Myocyte (in vitro differentiated cells): ENCODE measurements at places on chromosomes 11 and 22. TPM values are rescaled to one million over a fixed set of nuclear protein-coding genes. Genes with fewer than 3 reads are reported as not detected.

Gene NAALAD2
- total RNA-seq: 0.16 TPM in 1 of 2 replicates, not detected in the other

Gene COX8A
- 396 and 474 TPM in 2 replicates for total RNA-seq

Gene IGLL1
- total RNA-seq: 0.88 TPM in 1 of 2 replicates, not detected in the other

Gene OR51E2
- not detected in 2 replicates for total RNA-seq

Gene PATE4
- total RNA-seq: not detected in 2 replicates

Gene CRYBA4
- total RNA-seq: not detected in 2 replicates

Gene RNASEH2C
- total RNA-seq: 37.1 and 83.3 TPM in 2 replicates

Gene AGBL2
- 0.05 and 0.67 TPM in 2 replicates for total RNA-seq

Gene ZNF280B
- 3.6 and 7.3 TPM in 2 replicates for total RNA-seq

Gene VPREB1
- not detected in 2 replicates for total RNA-seq

Gene ISX
- not detected in 2 replicates for total RNA-seq

Gene POU2AF3
- total RNA-seq: not detected in 2 replicates

Gene ADAMTS8
- 0.13 and 0.16 TPM in 2 replicates for total RNA-seq

Gene MMP8
- total RNA-seq: not detected in 2 replicates

Gene ZP1
- total RNA-seq: not detected in 2 replicates

Gene NLRP10
- total RNA-seq: 1.3 and 2.1 TPM in 2 replicates

Gene SPDYC
- not detected in 2 replicates for total RNA-seq

Gene OR51I1
- total RNA-seq: not detected in 2 replicates

Gene PGA5
- 18.1 and 29.7 TPM in 2 replicates for total RNA-seq

Gene CREB3L1
- total RNA-seq: 19.7 and 23.6 TPM in 2 replicates

Gene PRRG4
- 0.08 and 0.21 TPM in 2 replicates for total RNA-seq

Gene CTTN
- total RNA-seq: 197 and 201 TPM in 2 replicates

Gene KCNQ1
- 0.32 TPM in 1 of 2 replicates, not detected in the other for total RNA-seq

Gene YPEL4
- 1.2 and 2.2 TPM in 2 replicates for total RNA-seq

Gene SAA2
- not detected in 2 replicates for total RNA-seq

Gene PATE2
- not detected in 2 replicates for total RNA-seq

Gene DDIAS
- 0.94 and 1.2 TPM in 2 replicates for total RNA-seq

Gene BUD13
- 9.4 and 11.4 TPM in 2 replicates for total RNA-seq

Gene DDT
- total RNA-seq: 99.2 and 112 TPM in 2 replicates

Gene GP1BB
- total RNA-seq: 51.2 and 67.7 TPM in 2 replicates

Gene KDELR3
- total RNA-seq: 23.4 and 28.9 TPM in 2 replicates

Gene CCDC87
- total RNA-seq: 0.26 and 0.45 TPM in 2 replicates

Gene OR6A2
- total RNA-seq: not detected in 2 replicates

Gene BLID
- 0.88 and 3.0 TPM in 2 replicates for total RNA-seq

Gene MS4A4E
- not detected in 2 replicates for total RNA-seq

Gene LUZP2
- total RNA-seq: 0.03 TPM in 1 of 2 replicates, not detected in the other

Gene DAGLA
- total RNA-seq: 2.9 and 4.3 TPM in 2 replicates

Gene MOV10L1
- 0.16 and 0.83 TPM in 2 replicates for total RNA-seq

Gene OOSP4B
- not detected in 2 replicates for total RNA-seq

Gene PRR33
- 1.4 and 3.9 TPM in 2 replicates for total RNA-seq

Gene CYTH4
- total RNA-seq: not detected in 2 replicates

Gene SOX10
- not detected in 2 replicates for total RNA-seq

Gene MPZL2
- total RNA-seq: not detected in 2 replicates

Gene SCN3B
- total RNA-seq: 0.32 and 0.99 TPM in 2 replicates

Gene CYP2D6
- total RNA-seq: not detected in 2 replicates

Gene ANGPTL5
- not detected in 2 replicates for total RNA-seq

Gene VSIG10L2
- total RNA-seq: not detected in 2 replicates

Gene IL10RA
- not detected in 2 replicates for total RNA-seq

Gene GAL
- not detected in 2 replicates for total RNA-seq

Gene PYGM
- total RNA-seq: 23.5 and 24.9 TPM in 2 replicates

Gene SCT
- total RNA-seq: not detected in 2 replicates

Gene PTPN5
- total RNA-seq: not detected in 2 replicates

Gene SERPIND1
- not detected in 2 replicates for total RNA-seq

Gene RRAS2
- 108 and 113 TPM in 2 replicates for total RNA-seq
